Progenitor cell of endocrine pancreas (in vitro differentiated cells): ENCODE measurements at places on chromosomes 7 and 10. TPM values are rescaled to one million over a fixed set of nuclear protein-coding genes. Genes with fewer than 3 reads are reported as not detected.

The LDB1 gene
- 99.5 and 107 TPM in 2 replicates for total RNA-seq

The WNT2 gene
- total RNA-seq = 0.33 and 0.46 TPM in 2 replicates

The ZNHIT1 gene
- total RNA-seq = 60.2 and 62.2 TPM in 2 replicates

The GPR26 gene
- total RNA-seq = not detected in 2 replicates

The AMZ1 gene
- 0.07 and 0.19 TPM in 2 replicates for total RNA-seq

The SPAG6 gene
- 8.5 and 8.9 TPM in 2 replicates for total RNA-seq

The PIK3AP1 gene
- 40.0 TPM in 2 replicates for total RNA-seq

The NRAP gene
- 0.04 TPM in 1 of 2 replicates, not detected in the other for total RNA-seq

The DGKB gene
- 0.74 and 1.0 TPM in 2 replicates for total RNA-seq

The PLPP4 gene
- not detected in 2 replicates for total RNA-seq

The IFRD1 gene
- 76.6 and 82.4 TPM in 2 replicates for total RNA-seq

The MYH16 gene
- total RNA-seq = not detected in 2 replicates

The PRSS37 gene
- not detected in 2 replicates for total RNA-seq

The TMEM213 gene
- total RNA-seq = not detected in 2 replicates

The NEUROG3 gene
- total RNA-seq = 7.2 and 7.3 TPM in 2 replicates

The SFRP5 gene
- 73.1 and 81.0 TPM in 2 replicates for total RNA-seq

The CC2D2B gene
- 0.77 and 0.82 TPM in 2 replicates for total RNA-seq

The WAPL gene
- 47.9 and 49.6 TPM in 2 replicates for total RNA-seq

The CLEC5A gene
- total RNA-seq = not detected in 2 replicates

The CTAGE4 gene
- 5.4 and 6.9 TPM in 2 replicates for total RNA-seq

The TFR2 gene
- 0.62 and 0.93 TPM in 2 replicates for total RNA-seq

The DPP6 gene
- total RNA-seq = 13.1 and 13.4 TPM in 2 replicates

The MPP7 gene
- total RNA-seq = 17.1 and 17.5 TPM in 2 replicates

The CCDC146 gene
- 14.8 TPM in 2 replicates for total RNA-seq

The ANXA8 gene
- total RNA-seq = not detected in 2 replicates

The CREB5 gene
- total RNA-seq = 4.6 and 5.4 TPM in 2 replicates

The LIPJ gene
- total RNA-seq = not detected in 2 replicates

The SSC4D gene
- total RNA-seq = 7.4 and 10.7 TPM in 2 replicates

The CFAP70 gene
- total RNA-seq = 5.3 and 5.6 TPM in 2 replicates

The CALCR gene
- not detected in 2 replicates for total RNA-seq

The MKI67 gene
- total RNA-seq = 45.7 and 48.8 TPM in 2 replicates

The MOGAT3 gene
- not detected in 2 replicates for total RNA-seq

The HMX3 gene
- not detected in 2 replicates for total RNA-seq

The ABCA13 gene
- 0.07 and 0.12 TPM in 2 replicates for total RNA-seq

The C10orf53 gene
- not detected in 2 replicates for total RNA-seq

The GIMAP1 gene
- total RNA-seq = not detected in 2 replicates

The SRRT gene
- 293 and 302 TPM in 2 replicates for total RNA-seq

The PLEKHS1 gene
- total RNA-seq = not detected in 2 replicates

The NME8 gene
- total RNA-seq = 0.67 and 2.7 TPM in 2 replicates

The TMEM229A gene
- 0.31 TPM in 1 of 2 replicates, not detected in the other for total RNA-seq

The BTBD16 gene
- not detected in 2 replicates for total RNA-seq

The SPDYE16 gene
- total RNA-seq = 0.31 and 0.47 TPM in 2 replicates

The FGFR2 gene
- total RNA-seq = 146 and 149 TPM in 2 replicates

The C10orf143 gene
- 3.6 and 3.7 TPM in 2 replicates for total RNA-seq

The ADAM8 gene
- 13.7 and 16.3 TPM in 2 replicates for total RNA-seq

The CPA2 gene
- total RNA-seq = 85.0 and 107 TPM in 2 replicates

The DYNC1I1 gene
- 1.6 and 2.6 TPM in 2 replicates for total RNA-seq

The LRRC18 gene
- total RNA-seq = not detected in 2 replicates

The CDH23 gene
- 0.43 and 0.53 TPM in 2 replicates for total RNA-seq

The DNAH11 gene
- 1.0 and 1.6 TPM in 2 replicates for total RNA-seq

The AEBP1 gene
- total RNA-seq = 52.2 and 57.5 TPM in 2 replicates
